HuH-7.5 (cell line): ENCODE measurements at places on chromosomes 2 and 18.
A peak's percentile ranks its signal among the peaks of the same experiment; 100 is the strongest.

DNA sequence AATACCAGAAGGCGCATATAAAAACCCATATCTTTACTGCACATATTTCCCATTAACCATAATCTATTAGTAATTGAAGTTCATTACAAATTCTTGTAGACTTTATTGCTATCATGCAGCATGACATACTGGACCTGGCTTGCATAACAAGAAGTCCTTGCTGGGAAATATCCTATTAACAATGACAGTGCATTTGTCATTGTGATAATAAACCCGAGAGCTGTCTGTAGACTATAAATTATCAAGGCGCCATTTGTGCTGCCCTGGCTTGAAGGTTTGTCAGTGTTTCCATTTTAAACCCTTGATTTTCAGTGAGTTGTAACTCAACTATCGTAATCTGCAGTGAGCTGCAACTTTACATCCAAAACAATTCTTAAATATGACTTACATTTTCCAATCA is 59.0 kb downstream of the HNMT start:
- no peak for DNase-seq

DNA sequence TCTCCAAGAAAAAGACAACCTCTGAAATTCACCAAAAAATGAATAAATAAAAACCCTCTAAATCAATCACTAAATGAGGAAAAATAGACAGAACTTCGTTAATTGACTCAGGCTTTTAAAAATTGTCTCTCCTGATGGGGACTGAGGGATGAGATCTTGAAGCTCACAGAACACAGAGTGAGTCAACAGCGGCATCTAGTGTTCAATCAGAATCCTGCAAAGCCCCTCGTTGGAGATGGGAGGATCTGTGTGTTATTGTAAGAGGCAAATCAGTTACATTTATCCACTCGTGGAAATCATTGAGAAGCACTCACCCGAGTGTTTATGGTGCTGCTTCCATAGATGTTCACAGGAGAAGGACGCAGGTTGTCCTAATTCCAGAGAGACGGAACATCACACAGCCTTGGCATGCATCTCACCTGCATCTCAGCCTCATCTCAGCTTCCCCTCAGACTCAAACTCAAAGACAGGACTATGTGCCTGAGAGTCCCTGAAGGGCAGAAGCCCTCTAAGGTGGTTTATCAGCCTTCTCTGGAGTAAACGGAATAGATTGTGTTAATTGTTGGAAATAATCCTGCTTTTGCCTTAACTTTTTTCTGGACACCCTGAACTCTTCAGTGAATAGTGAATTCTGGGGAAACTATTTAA is 82.0 kb downstream of the MREG start:
- DNase-seq, result peak; percentile 27

GRCh38 chr18:13376298-13376840 is 157.8 kb downstream of the LDLRAD4 start:
- DNase-seq, result no peak

- DNase-seq, result peak; percentile 45
These were observed 27.4 kb downstream of the HPCAL1 start for GRCh38 chr2:10329880-10330699.

DNA sequence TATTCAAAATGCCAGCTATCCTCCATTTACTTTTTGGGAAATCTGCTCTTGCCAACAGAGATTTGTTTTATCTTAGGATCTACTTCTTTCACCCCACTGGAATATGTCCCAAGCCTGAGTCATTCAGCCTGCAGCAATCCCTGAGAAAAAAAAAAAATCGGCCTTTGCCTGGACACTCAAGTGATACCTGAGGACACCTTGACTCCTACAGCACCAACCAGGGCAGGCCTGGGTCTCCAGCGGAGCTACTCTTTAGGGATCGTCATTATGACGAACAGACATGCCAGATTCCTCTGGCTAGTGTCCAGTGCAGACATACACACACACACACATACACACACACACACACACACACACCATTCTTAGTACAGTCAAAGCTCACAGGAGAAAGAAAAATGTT is 2.2 kb upstream of the UGT1A6 start:
- DNase-seq, result no peak

DNA sequence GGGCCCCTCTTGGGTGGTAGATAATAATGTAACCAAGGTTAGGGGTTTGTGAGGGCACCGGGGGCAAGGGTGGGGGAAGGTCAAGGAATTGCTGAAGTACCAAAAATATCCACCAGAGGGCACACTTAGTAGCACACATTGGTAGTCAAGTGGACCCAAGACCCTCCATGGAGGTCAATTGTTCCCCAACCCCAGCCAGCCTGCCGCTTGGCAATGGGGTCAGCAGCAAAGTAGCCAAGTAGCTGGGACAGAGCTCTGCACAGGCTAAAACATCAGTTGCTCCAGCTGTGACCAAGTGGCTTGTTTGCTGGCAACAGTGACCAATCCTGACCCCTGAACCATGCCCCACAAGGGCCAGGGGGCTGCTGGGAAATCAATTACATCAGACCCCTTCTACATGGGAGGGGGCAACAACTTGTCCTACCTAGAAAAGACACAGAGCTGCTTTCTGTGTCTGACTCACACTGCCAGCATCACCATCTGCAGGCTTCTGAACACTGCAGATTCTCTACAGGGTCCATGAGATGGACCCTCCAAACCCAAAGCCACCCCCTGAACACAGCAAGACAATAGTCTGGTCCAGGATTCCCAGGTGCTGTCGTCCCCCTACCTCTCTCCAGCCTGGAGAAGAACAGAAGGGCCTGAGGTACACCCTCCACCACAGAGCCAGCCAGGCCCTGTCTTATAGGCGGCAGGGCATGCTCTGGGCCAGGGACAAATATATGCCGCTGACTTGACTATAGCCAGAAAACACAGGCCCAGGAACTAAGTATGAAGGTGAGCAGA is 76.0 kb downstream of the EMX1 start:
- peak; percentile 83 for DNase-seq

DNA sequence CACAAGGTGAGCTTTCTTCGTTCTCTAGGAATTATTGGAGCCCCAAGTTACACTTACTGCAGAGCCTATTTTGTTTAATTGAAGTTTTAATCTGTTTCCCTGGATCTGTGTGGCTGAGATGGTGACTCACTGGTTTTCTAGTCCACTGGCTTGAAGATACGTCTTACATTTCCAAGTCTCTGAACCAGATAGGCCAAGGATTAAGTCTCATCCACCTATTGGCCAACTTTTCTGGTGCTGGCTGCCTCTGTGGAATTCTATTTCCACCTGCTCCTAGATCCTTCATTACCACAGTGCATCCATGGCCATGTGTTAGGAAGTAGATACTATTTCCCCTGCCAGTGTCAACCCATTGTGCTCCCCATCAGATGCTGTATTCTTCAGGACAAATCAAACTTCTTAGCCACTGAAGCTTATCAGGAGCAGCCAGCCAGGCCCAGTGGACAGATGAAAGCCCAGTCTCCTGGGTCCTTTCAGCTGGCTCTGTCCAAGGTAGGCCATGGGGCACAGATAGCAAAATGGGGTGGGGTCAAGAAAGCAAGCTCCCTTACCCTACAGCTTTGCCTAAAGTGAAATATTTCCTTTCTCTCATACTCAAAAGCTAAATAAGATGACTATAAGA is 198.8 kb upstream of the TCF4 start:
- no peak for DNase-seq

- no peak for DNase-seq
These were observed 221.4 kb upstream of the PXDN start for GRCh38 chr2:1965726-1966125.

GRCh38 chr2:102754456-102755145 is 7.2 kb upstream of the TMEM182 start:
- DNase-seq, result no peak

GRCh38 chr2:86648681-86649080 is 25.0 kb upstream of the RNF103 start:
- DNase-seq, result no peak

DNA sequence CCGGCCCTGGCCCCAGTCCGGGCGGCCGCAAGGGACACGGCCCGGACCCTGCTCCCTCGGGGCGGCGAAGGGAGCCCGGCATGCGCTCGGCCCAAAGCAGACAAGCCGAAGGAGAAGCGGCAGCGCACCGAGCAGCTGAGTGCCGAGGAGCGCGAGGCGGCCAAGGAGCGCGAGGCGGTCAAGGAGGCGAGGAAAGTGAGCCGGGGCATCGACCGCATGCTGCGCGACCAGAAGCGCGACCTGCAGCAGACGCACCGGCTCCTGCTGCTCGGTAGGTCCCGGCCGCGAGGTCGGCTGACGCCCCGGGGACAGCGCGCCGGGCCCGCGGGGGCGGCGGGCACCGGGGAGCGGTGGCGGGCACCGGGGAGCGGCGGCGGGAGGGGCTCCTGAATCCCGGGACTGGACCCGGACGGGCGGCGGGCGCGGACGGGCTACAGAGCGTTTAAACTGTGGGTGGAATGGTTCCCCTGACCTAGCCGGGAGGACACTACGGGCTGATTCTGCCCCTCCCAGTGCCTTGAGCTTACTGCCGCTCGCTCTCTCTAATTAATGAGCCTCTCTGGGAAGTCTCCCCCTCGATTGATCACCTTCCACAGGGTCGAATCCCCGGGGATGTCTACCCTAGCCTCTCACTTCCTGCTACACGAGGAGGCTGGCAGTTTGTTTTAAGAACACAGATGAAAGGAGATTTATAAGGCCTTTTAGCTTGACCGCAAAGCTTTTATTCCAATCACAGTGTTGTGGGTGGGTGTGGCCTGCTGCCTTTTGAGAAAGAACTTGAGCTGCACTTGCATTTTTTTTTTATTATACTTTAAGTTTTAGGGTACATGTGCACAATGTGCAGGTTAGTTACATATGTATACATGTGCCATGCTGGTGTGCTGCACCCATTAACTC is 853 bp downstream of the GNAL start:
- DNase-seq, result peak; percentile 68

- DNase-seq, result no peak
These were observed 209.2 kb upstream of the SMAD2 start for GRCh38 chr18:48139431-48140347.

DNA sequence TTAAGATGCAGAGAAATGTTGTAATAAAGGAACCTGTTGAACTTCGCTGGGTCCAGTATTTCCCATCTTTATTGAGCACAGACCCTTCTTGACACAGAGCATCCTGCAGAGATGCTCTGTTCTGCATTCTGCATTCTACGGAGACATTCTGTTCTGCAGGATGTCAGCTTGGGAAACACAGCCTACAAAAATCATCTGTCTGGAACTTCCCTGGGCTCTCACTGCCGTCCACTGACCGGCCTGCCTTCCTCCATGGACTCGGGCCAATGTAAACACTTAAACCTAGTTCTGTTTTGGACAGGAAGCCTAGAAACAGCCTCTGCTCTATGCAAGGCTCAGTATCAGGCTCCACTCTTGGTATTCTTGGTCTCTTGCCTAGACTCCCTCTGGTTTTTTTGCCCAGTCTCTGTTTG is 90.0 kb upstream of the PPP1CB start:
- DNase-seq, result no peak

GRCh38 chr2:70948337-70949003 is 12.8 kb downstream of the ATP6V1B1 start:
- peak; percentile 84 for DNase-seq

- no peak for DNase-seq
These were observed 67.0 kb upstream of the APCDD1 start for GRCh38 chr18:10387399-10387798.

- no peak for DNase-seq
These were observed 74.1 kb downstream of the OSBPL6 start for GRCh38 chr2:178268435-178268834.

GRCh38 chr2:238465487-238466242 is 38.9 kb downstream of the ASB1 start:
- no peak for DNase-seq

- peak; percentile 18 for DNase-seq
These were observed 30.4 kb downstream of the UPP2 start for GRCh38 chr2:158131919-158132566.
